ENCODE measurements at places on chromosomes 5 and 9. TPM values are rescaled to one million over a fixed set of nuclear protein-coding genes. Genes with fewer than 3 reads are reported as not detected.

Gene SWI5
- total RNA-seq = 19.1 TPM

Gene WNK2
- total RNA-seq = 7.7 TPM

Gene GABRA1
- total RNA-seq = not detected

Gene IRX2
- 52.1 TPM for total RNA-seq

Gene BARX1
- not detected for total RNA-seq

Gene CYLC2
- total RNA-seq = not detected

Gene IFNA2
- total RNA-seq = not detected

Gene TMC1
- not detected for total RNA-seq

Gene PCA3
- not detected for total RNA-seq

Gene FOXD4L6
- not detected for total RNA-seq

Gene TMOD1
- total RNA-seq = 7.9 TPM

Gene N4BP3
- 7.9 TPM for total RNA-seq

Gene SUSD3
- total RNA-seq = 5.3 TPM

Gene OSMR
- 61.6 TPM for total RNA-seq
